ENCODE measurements at places on chromosomes 16 and 17.

DNA sequence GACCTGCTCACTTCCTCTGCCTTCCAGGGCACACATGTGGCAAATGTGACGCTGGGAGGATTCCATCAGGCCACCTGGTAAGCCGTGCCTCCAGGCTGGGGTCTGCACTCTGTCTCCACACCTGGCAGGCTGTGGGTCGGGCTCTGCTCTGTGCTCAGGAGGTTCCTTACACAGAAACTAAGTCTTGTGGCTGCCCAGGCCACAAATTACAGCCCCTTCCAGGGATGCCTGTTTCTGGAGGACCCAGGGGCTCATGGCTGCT is 58.2 kb downstream of the RMI2 start:
- DNase-seq = no peak

GRCh38 chr16:57629516-57630406 is 1.3 kb downstream of the ADGRG1 start:
- DNase-seq = no peak

- no peak for DNase-seq
Observed at GRCh38 chr17:63482509-63482908, 5.6 kb downstream of the ACE start.

- DNase-seq = no peak
Observed at GRCh38 chr17:73347351-73347750, 35.5 kb upstream of the CDC42EP4 start.

DNA sequence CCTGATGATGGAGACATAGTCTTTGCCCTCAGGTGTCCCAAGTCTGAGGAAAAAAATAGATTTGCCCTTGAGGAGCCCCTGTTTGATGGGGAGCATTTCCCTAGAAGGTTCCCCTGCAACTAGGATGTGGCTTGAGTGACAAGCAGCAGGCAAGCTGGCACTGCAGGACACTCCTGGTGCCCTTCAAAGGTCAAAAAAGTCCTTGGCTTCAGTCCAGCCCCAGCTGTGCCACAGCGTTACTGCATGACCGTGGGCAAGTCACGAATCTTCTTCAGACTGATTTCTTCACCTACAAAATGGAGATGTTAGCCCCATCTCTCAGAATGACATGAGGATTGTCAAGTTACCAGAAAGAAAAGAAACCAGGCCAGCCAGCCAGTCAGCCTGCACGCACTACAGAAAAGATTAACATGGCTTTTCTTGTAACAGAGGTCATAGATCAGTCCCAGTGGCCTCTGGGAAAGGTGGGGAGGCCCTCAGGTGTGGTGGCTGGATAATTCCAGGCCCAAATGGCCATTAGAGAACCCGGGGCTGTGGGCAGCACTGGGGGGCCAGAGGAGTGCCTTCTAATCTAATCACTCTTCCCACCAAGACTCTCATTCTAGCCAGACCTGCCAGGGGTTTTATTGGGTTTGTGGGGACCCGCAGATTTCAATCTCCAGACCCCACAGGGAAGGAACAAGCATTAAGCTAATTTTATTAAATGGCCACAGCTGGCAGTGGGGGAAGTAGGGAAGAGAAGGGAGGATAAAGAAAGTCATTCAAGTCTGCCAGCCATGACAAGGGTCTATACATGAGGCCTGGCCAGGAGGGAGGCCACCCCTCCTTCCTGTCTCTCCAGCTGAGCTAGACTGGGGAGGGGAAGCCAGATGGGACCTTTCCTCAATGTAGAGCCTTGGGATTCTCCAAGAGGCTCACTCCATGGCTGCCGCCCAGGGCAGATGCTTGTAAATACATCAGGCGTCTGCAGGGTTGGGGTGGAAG is 9.7 kb upstream of the KIF18B start:
- no peak for DNase-seq

- no peak for DNase-seq
Observed at GRCh38 chr17:7437950-7438614, 1.2 kb upstream of the FGF11 start.

DNA sequence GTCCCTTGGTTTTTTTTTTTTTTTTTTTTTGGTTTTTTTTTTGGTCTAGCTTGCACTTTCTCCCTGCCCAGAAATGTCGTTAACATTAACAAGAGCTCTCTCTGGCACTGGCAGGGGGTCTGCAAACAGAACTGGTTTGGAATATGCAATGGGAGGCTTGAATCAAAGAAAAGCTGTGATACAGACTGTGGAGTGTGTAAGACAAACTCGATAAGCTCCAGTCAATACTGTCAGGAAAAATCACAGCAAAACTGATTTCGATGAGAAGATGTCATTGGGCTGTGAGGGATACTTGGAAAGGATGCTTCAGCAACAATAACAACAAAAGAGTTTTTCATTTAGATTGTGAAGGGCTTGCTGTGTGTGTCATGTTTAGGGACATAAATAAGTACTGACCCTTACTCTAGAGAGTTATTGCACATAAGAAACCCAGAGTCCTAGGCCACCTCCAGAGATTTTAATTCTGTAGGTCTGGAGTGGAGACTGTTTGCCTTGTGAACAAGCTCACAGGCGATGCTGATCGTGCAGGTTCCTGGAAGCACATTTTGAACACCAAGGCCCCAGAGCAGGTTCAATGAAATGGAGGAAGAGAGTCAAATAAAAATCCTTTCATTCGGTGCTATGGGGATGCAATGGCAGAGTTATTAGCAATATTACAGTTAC is 470.7 kb upstream of the RBFOX1 start:
- no peak for DNase-seq

GRCh38 chr16:85621698-85622428 is 8.7 kb downstream of the GSE1 start:
- no peak for DNase-seq

- no peak for DNase-seq
Observed at GRCh38 chr17:59437791-59438281, 106.4 kb downstream of the YPEL2 start.

DNA sequence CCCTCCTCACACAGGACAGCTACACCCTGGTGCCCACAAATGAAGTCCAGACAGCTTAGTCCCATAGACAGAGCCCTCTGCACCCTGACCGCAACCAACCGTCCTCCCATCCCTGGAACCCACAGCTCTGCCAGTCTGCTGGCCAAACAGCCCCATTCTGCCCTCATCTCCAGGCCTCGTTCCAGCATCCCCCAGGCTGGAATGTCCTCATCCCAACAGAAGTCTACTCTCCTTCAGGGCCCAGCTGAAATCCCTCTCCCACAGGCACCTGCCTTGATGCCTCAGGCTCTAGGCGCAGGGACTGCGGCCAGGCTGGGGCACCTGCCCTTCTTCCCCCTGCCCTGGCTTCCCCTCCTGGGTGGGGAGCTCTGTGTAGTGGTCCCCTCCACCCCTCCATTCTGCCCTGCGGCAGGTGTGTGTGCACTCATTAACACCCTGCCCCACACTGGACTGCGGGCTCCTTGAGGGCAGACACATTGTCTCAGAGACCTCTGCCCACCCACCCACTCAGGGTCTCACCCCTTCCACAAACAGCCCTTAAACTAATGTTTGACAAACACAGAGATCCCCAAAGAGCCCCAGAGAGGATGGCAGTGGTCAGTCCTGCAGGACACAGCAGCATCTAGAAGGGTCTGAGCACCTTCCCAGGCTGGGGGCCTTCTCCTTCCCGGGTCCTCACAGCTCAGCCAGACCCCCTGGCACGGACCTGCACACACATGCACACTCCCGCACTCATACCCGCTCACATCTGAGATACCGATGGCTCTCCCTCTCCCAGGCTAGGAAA is 820 bp downstream of the GRIN2C start:
- DNase-seq = no peak

DNA sequence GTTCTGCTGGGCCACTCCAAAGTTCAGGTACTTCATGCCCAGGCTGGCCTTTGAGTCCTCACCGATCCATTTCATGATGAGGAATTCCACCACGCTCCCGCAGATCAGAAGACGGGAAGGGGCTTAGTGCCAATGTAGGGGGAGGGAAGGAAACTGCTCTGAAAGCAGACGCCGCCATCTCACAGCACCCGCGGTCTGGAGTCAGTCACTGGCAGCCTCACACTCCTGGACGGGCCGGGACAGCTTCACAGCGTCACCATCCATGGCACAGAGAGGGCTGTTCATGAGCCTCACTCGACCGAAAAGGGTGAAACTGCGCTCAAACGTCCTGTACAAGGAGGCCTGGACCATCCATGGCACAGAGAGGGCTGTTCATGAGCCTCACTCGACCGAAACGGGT is 62.0 kb downstream of the RPH3AL start:
- DNase-seq = no peak

DNA sequence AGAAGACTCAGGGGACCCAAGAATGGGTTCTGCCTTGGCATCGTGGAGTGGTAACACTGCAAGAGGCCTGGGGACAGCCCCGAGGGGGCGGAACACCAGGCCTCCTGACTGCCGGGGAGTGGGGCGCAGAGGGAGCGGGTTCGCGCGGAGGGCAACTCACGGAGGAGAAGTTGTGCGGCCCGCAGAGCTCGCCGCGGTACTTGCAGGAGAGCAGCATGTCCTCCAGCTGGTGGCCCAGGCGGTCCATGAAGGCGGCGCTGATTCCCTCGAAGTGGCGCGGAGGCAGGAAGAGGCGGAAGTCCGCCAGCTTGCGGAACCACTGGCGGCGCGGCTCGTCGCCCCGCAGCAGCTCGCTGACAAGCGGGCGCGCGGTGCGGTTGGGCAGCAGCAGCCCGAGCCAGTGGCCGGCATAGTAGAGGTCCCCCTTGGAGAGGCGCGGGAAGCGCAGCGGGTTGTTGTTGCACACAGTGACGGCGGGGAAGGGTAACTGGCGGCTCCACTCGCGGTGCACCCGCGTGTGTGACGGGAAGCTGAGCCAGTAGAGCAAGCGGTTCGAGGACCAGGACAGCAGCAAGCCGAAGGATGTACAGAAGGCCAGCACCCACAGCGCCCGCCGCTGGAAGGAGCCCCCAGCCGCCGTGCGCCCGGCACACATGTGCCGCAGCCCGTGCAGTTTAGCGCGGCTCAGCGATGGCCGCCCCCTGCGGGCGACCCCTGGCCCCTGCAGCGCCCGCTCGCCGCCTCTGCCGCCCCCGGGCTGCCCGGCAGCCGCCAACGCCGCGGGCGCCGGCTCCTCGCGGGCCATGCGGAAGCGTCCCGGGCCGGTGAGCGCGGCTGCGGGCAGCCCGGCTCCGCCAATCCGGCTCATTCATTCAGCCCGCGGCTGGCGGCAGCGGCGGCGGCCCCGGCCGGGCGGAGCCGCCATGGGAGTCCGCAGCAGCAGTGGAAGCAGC is 1.6 kb downstream of the ASIC2 start:
- no peak for DNase-seq

DNA sequence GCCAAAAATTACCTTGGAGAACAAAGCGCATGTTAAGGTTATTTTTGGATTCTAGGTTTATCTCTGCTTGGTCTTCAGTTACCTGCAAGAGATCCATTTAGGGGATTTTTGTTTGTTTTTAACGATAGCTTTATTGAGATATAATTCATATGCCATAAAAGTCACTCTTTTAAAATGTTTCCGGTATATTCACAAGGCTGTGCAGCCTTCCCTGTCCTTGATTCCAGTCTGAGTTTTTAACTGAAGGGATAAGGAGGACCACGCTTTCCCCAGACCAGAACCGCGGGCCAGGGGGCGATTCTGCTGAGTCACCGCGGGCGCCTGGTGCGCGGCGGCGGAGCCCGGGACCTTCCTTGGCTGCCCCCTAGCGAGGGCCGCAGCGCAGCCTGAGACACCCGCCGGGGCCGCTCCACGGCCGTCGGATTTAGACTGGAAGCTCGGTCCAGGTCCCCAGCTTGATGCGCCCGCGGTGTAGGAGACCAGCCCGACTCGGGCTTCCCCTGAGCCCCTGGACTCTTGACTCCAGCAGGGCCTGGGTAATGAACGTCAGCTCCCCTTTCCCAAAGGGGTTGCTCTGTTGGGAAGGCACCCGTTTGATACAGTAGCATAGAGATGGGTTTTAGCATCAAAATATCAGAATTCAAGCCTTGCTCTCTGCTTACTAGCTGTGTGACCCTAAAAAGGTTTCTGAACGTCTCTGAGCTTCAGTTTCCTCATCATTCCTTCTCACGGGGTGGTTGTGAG is 50.0 kb upstream of the STH start:
- DNase-seq = no peak

DNA sequence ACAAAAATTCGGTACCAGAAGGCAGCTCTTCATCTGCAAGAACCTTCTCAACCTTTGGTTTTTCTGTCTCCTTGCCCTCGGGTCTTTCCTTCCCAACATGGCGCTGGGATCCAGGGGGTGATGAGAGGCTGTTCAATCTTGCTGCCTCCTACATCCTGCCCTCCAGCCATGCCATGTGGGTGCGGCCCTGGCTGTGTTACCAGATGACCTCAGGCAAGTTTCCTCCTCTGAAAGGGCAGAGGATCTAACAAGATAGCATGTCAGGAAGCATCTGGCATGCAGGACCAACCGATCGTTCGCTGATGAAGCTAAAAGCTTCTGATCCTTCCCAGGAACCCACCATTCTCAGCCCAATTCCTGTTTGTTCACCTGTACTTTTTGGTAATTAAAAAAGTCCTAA is 36.8 kb upstream of the BCAR1 start:
- DNase-seq = no peak

- no peak for DNase-seq
Observed at GRCh38 chr17:72425133-72425793, 304.4 kb downstream of the SOX9 start.

GRCh38 chr17:3978421-3979289 is 14.4 kb upstream of the ATP2A3 start:
- no peak for DNase-seq

Data from T1000 (cell line).